Common myeloid progenitor, CD34-positive (primary cell): ENCODE measurements at places on chromosomes 4 and X.

- no peak for DNase-seq
These were observed 48.1 kb upstream of the S100G start for GRCh38 chrX:16601885-16602284.

- no peak for DNase-seq
These were observed 6.2 kb upstream of the PCDH18 start for GRCh38 chr4:137538526-137538925.

GRCh38 chrX:13816643-13817627, at the start of gene GPM6B:
Gene GPM6B (minus strand): TSS chrX:13817093. CDS start chrX:13816904, 189 bp downstream.
- no peak for DNase-seq

DNA sequence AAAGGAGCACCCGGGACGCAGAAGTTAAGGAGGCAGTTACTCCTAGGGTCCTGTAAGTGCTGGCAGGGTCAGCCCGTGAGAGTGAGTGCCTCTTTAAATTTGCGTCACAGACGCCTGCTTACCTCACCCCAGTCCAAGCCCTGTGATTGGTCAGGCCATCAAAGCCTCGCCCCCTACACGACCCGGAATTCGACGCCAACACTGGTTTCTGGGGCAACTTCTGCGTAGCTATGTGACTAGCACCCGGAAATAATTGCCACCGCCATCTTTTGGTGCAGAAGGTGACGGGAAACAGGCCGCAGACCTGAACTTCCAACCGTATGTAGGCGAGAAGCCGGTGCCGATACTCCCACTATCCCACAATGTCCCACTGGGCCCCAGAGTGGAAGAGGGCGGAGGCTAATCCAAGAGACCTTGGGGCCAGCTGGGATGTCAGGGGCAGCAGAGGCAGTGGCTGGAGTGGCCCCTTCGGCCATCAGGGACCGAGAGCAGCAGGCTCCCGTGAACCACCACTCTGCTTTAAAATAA, at the start of gene DDX53:
TSS of gene DDX53 (plus strand) at position 265 of the 528 bp plus-strand sequence. CDS start at position 363, 98 bp downstream.
- no peak for DNase-seq

GRCh38 chrX:67564475-67564874, 20.7 kb downstream of the AR start:
- no peak for DNase-seq

- no peak for DNase-seq
These were observed 613 bp upstream of the ARSJ start for GRCh38 chr4:113979905-113980615.

GRCh38 chrX:110286106-110286505, 31.8 kb downstream of the AMMECR1 start:
- no peak for DNase-seq

DNA sequence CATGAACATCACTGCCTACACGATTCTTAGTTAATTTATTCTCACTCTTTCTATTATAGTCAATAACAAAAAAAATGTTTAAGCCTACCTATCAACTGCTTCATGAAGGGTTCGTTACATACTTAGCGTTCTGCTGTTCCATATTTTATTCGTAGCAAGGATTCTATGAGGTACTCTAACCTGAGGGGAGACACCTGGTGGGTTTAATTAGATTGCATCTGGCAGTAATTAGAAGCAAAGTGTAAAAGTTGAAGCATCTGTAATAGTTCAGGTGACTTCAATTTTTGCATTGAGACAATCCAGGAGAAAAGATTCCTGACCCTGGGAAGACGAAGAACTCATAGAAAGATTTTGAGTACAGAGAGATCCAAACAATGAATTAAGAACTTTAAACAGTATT, 1655.8 kb upstream of the TENM3 start:
- DNase-seq = no peak

DNA sequence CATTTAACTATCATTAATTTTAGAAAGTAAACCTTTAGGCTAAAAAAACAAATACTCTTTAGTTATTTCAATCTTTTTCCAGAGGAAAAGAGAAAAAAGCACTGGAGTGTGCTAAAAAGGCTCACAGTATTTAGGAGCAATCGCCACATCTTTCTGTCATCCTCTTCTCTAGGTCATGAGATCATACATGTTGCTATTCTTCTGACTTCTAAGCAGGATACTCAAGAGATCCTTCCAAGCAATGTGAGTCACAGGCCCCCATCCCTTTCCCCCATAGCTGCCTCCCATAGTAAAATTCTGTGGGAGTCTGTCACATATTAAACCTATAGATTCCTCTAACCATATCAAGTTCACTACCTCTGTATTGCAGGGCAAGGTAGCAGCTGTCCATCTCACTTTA, 7.7 kb downstream of the EDNRA start:
- DNase-seq = no peak

DNA sequence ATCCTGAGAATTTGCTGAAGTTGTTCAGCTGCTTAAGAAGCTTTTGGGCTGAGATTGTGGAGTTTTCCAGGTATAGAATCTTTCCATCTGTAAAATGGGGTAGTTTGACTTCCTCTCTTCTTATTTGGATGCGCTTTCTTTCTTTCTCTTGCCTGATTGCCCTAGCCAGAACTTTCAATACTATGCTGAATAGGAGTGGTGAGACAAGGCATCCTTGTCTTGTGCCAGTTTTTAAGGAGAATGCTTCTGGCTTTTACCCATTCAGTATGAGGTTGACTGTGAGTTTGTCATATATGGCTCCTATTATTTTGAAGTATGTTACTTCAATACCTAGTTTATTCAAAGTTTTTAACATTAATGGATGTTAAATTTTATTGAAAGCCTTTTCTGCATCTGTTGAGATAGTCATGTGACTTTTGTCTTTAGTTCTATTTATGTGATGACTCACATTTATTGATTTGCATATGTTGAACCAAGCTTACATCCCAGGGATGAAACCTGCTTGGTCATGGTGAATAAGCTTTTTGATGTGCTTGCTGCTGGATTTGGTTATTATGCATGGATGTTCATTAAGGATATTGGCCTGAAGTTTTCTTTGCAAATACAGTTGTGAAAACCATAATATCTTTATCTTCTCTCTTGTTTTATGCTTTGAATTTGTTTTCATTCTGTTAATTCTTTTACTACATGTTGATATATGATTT, 573.8 kb upstream of the NDST4 start:
- DNase-seq = no peak

- DNase-seq = no peak
These were observed 221.4 kb downstream of the TACR3 start for GRCh38 chr4:103498161-103499070.
